DMS 273 treated with DMSO at 0.1 percent for 48 hours (cell line): ENCODE measurements at places on chromosomes 7 and 10.

GRCh38 chr10:112698133-112698817, 251.3 kb downstream of the VTI1A start:
- DNase-seq, result no peak

DNA sequence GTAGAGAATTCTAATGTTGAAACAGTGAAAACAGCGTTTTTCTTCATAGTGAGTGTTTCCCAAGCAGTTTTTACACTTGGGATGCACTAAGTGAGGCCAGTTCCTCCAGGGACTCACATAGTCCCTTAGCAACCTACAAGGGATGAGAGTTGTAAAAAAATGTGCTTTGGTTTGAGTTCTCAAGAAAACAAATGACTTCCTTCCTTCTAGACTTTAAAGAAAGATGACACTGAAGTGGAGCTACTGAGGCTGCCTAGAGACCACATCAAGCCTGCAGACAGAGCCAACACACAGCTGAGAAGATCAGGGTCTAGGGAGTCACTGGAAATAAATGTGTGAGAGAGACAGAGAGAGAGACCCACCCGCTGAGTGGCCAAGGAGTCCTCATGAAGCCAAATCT, 264.4 kb downstream of the TNS3 start:
- no peak for DNase-seq

DNA sequence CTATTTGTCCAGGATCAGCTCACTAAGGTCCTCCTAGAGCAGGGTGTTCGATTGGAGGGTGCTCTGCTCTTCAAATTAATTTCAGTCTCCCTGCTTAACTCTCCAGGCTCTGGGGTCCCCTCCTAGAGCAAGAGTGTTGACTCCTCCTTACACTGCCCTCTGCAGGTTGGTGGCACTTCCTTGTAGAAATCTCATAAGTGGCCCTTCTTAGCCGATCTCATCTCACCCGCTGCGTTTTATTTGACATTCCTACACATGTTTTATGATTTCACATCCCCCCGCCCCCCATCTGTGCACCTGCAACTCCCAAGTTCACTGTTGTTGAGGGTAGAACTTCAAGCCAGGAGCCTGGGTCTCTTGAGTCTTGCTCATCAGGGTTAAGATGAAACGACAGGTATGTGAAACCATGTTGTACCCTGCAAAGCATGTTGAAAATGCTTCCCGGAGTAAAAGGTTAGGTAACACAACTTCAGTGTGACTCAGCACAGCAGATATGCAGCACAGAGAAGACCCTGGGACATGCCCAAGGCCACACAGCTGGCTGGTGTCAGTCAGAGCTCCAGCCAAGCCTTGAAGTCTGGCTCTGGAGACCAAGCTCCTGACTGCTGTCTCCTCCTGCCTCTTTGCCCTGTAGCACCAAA, 171.2 kb downstream of the PRKAG2 start:
- no peak for DNase-seq

- DNase-seq, result no peak
These were observed 1139.4 kb downstream of the XPNPEP1 start for GRCh38 chr10:108783897-108784296.

GRCh38 chr10:4028854-4029583, 244.0 kb upstream of the KLF6 start:
- DNase-seq, result no peak

DNA sequence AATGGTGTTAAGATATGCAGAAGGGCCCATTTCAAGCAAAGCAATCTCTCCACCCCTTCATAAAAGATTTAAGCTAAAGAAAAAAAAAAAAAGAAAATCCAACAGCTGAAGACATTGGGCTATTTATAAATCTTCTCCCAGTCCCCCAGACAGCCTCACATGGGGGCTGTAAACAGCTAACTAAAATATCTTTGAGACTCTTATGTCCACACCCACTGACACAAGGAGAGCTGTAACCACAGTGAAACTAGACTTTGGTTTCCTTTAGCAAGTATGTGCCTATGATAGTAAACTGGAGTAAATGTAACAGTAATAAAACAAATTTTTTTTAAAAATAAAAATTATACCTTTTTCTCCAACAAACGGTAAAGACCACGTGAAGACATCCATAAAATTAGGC, 28.6 kb downstream of the PPP3CB start:
- DNase-seq, result no peak

GRCh38 chr7:136947347-136947746, 78.9 kb downstream of the CHRM2 start:
- DNase-seq, result no peak

- DNase-seq, result no peak
These were observed 367.3 kb downstream of the CXCL12 start for GRCh38 chr10:44017483-44018145.

DNA sequence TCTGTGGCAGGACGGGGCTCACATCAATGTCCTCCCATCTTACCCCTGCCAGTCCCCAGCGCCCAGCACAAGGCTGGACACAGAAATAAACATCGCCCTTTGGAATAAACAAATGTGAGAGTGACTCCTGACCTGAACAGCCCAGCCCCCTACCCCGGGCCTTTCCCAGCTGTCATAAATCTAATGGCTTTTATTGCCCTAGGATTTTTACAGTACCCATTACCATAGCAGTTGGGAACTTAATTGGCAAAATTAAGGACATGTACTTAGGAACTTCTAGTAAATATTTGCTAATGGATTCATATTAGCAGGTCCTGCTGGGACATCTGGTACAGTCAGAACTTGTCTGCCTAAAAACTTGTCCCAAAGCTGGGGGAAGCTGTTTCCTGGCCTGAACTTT, 76.6 kb downstream of the GLRX3 start:
- DNase-seq, result no peak

DNA sequence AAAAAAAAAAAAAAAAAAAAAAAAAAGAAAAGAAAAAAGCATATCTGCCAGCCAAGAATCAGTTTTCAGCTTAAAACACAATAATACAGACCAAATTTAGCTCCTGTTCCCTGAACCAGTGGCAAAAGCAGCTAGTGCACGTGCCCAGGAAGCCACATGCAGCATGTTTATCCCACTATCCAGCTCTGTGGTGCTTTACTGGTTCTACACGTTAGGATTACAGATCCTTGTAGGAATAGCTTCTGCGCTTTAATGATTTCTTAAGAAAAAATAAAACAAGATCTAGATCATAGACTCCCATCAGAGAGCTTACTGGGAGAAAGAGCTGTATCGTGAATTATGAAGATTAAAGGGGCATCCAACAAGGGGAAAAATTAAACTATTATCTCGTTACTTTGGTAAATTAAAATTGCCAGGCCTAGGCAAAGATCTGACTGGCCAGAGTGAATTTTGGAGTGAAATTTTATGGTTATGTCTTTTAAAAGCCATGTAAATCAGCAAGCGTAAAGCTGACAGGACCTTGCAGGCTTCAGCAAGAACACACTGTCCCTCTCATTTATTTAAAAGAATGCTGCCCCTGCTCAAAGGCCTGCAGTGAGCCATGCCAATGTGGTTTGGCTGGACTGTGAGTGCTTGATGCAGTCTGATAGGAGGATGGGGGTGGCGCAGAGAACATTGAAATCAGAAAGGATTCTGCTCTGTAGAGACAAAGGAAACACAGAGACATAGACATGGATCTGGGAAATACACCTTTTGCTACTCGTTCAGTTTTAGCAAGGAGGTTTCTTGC, 177.3 kb upstream of the PHYHIPL start:
- DNase-seq, result no peak

GRCh38 chr10:30417301-30417700, 16.7 kb upstream of the MAP3K8 start:
- no peak for DNase-seq

DNA sequence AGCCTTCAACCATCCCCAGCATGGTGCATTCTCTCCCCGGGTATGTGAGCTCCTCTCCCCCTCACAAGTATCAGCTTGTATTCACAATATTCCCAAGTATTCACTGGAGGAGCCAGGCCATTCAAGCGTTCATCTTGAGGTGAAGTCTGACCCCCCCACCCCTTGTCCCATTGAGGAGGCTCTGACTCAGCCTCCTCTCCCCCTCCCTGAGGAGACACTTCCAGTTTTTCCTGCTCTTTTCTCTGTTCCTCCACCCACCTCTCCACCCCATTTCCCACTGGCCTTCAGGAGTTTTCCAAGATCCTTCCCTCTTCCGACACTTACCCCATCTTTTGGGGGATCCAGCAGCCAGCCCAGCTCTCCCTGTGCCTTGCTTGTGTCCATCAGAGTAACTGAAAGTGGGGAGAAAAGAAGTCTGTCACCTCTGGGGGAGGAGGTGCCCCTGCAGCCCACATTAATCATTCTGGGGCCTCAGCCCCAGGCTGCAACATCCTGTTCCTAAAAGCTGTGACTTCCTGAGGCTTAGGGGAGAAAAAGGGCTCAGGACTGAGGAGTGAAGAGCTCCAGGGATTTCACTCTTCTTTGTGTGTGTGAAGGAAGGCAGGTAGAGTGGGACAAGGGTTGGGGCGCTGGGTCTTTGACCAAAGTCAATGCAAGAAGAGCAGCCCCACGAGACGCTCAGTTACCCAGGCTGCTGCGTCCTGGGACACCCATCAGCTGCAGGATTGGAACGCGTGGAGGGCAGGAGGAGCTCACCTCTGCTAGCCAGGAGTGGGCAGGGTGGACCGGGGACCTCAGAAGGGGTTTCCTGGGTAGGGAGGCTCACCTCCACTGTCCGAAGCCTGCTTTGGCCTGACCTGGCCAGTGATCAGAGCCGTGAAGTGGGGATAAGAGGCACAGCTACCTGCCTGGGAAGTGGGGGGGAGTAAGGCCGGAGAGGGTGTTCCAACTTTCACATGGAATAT, 1.1 kb downstream of the EPHA1 start:
- no peak for DNase-seq

GRCh38 chr10:69318867-69319727, 40.8 kb downstream of the HK1 start:
- no peak for DNase-seq

DNA sequence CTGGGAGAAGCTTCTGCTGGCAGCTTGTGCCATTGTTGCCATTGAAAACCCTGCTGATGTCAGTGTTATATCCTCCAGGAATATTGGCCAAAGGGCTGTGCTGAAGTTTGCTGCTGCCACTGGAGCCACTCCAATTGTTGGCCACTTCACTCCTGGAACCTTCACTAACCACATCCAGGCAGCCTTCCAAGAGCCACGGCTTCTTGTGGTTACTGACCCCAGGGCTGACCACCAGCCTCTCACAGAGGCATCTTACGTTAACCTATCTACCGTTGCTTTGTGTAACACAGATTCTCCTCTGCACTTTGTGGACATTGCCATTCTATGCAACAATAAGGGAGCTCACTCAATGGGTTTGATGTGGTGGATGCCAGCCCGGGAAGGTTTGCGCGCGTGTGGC, 220.7 kb downstream of the ADK start:
- no peak for DNase-seq

- no peak for DNase-seq
These were observed at the start of gene RBM20 for GRCh38 chr10:110643653-110644597. Gene RBM20, plus strand, starts transcription at chr10:110644336. Its CDS starts 119 bp downstream, at chr10:110644455.

DNA sequence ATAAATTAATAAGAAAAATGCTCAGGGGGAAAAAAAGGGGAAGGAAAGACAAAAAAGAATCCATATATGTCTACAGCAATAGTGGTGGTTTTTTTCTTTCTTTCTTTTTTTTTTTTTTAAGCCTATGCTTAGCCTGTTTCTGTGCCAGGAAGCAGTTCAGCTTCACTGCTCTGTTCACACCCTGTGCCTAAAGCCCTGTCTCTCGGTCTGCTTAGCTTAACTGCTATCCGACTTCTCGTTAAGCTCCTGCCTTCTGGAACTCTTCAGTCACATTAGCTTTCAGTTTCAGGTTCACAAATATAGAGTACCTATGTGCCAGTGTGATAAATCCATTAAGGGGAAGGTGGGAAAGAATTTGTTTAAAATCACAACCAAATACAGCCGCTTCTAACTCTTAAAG, 26.5 kb upstream of the NRG3 start:
- DNase-seq, result no peak

DNA sequence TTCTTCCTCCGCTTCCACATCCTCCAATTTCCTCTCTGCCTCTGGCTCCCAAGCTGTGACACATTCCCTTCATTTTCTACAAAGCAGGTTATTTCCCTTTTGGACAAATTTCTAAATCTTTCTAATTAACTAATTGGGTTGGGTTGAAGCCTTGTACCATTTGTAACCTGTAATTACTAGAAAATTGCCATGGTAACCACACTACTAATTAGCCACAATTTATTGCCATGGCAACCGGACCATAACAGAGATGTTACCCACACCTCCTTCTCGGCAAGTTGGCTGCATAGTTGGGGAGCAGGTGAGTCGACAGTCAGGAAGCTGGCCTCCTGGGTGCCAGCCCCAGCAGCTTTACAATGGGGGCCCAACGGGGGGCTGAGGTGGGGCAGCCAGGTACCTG, 61.6 kb downstream of the GOLGA7B start:
- DNase-seq, result no peak

GRCh38 chr10:119691726-119692125, 34.1 kb upstream of the INPP5F start:
- DNase-seq, result no peak

GRCh38 chr10:79507440-79508167, 4.7 kb upstream of the EIF5AL1 start:
- DNase-seq, result no peak

GRCh38 chr7:30434140-30434799, 44.3 kb downstream of the NOD1 start:
- DNase-seq, result no peak

GRCh38 chr10:43044448-43044921, 32.4 kb upstream of the RET start:
- no peak for DNase-seq

DNA sequence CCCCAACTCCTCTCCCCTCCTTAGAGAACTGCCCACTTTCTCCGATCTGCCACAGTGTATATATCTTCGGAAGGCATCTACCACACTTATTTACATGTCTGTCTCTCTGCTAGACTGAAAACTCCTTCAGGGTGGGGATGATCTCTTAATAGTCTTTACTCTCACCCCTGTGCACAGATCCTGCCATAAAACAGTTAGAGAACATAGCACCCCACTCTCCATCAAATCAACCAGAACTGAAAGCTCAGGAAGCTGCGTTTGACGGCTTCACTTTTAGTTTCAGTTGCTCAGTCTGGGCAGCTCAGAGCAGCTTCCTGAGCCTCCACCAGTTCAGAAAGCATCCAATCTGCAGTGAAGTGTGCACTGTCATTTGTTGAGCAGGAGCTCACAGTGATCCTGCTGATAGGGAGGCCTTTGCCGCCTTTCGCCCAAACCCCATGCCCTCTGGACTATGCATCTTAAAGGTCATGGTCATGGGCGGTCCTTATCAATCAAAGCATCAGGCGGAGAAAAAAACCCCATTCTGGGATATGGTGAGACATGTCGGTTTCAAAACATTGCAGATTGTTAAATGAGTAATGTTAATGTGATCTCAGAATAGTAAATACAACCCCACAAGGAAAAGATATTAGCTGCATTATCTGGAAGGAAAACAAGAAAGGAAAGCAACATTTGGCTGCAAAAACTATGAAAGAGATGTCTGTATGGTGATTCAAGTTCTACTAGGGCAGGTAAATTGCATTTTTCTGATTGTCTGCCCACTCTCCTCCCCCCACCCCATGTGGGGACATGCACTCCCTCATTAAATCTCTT, 167.1 kb upstream of the ADO start:
- DNase-seq, result no peak

GRCh38 chr10:117441361-117441760, 66.1 kb upstream of the PDZD8 start:
- no peak for DNase-seq
